Kidney (tissue), 22 donors: ENCODE measurements at places on chromosomes 7 and 10. TPM values are rescaled to one million over a fixed set of nuclear protein-coding genes. Genes with fewer than 3 reads are reported as not detected.

C7orf33 gene
- polyA plus RNA-seq, result not detected

CXCL12 gene
- 111 TPM for polyA plus RNA-seq

SH2D4B gene
- polyA plus RNA-seq, result not detected

EEPD1 gene
- 6.4 TPM for polyA plus RNA-seq

AGR2 gene
- 15.1 TPM for polyA plus RNA-seq

ANKIB1 gene
- 10.7 TPM for polyA plus RNA-seq

GRCh38 chr7:147089051-147089461 lies 972.5 kb downstream of the CNTNAP2 start:
- H3K4me3 ChIP-seq, result no peak overlapping the region
- no peak for DNase-seq
- H3K27ac ChIP-seq, result no peak overlapping the region
- H3K27me3 ChIP-seq, result no peaks in the 10 kb centered on the region

DNA sequence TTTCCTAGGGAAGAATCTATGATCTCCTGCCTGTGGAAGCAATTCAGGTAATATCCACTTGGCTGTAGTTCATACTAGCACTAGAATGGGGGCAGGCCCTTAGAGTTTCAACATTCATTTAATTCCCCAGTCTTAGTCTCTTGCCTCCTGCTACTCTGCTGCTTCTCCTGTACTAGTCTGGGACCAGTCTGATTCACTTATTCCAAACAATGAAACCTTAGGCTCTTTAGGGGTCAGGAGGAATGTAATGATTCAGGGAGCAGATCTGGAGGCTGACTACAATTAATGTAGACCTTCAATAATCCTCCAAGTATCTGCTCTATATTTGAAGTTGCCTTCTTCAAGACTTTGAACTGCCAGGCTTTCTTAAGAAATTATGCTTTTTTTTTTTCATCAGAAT lies 101.8 kb downstream of the GNAT3 start:
- H3K27ac ChIP-seq, result no peak overlapping the region
- no peak for DNase-seq
- H3K27me3 ChIP-seq, result no peaks in the 10 kb centered on the region
- H3K4me1 ChIP-seq, result no peaks in the 10 kb centered on the region
- no peaks in the 10 kb centered on the region for H3K36me3 ChIP-seq

DNA sequence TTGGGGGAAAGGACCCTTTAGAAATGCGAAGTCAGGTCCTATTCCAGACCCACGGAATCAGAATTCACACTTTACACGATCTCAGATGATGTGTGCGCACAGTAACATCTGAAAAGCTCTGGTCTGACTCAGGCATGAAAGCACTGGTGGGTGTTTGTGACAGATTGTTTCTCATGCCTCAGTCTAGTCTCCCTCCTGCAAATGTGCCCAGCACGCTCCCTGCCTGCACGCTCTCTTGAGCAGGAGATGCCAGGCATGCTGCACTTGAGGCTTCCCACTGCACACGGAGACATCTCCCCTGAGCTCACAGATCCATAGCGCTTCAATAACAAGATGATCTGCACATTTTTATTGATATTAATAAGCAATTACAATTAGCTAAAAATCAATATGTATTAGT lies 23.6 kb upstream of the ZNF37A start:
- H3K4me1 ChIP-seq, result no peaks in the 10 kb centered on the region
- no peak overlapping the region for H3K27ac ChIP-seq
- no peaks in the 10 kb centered on the region for H3K27me3 ChIP-seq
- H3K36me3 ChIP-seq, result no peaks in the 10 kb centered on the region

DNA sequence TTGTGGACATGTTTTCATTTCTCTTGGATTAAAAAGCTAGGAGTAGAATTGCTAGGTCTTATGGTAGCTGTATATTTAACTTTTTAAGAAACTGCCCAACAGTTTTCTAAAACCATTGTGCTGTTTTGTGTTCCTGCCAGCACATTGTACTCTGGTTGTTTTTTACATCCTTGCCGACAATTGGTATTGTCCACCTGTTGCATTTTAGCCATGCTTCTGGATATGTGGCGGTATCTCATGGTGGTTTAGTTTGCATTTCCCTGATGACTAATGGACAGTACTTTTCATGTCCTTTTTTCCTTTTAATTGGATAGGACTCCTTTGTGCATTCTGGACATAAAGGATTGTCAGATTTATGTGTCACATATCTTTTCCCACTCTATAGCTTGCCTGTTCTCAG lies 45.5 kb downstream of the STK17A start:
- no peak overlapping the region for H3K4me3 ChIP-seq
- no peaks in the 10 kb centered on the region for H3K4me1 ChIP-seq
- H3K27me3 ChIP-seq, result no peaks in the 10 kb centered on the region
- no peak overlapping the region for H3K27ac ChIP-seq
- no peaks in the 10 kb centered on the region for H3K36me3 ChIP-seq

- H3K36me3 ChIP-seq, result no peaks in the 10 kb centered on the region
- no peak for DNase-seq
- H3K27ac ChIP-seq, result no peak overlapping the region
- H3K4me1 ChIP-seq, result peaks cover 7% of the 10 kb centered on the region
- no peaks in the 10 kb centered on the region for H3K27me3 ChIP-seq
Measured at GRCh38 chr10:127275793-127276450, 79.5 kb upstream of the INSYN2A start.

- no peak overlapping the region for H3K27ac ChIP-seq
- H3K27me3 ChIP-seq, result no peaks in the 10 kb centered on the region
- no peaks in the 10 kb centered on the region for H3K36me3 ChIP-seq
- no peak for DNase-seq
- no peaks in the 10 kb centered on the region for H3K4me1 ChIP-seq
Measured at GRCh38 chr10:76973091-76974016, 664.3 kb downstream of the KCNMA1 start.

GRCh38 chr10:7389346-7389745 lies 21.5 kb downstream of the SFMBT2 start:
- no peak overlapping the region for H3K27ac ChIP-seq
- H3K4me1 ChIP-seq, result peaks cover 2% of the 10 kb centered on the region
- no peak overlapping the region for H3K4me3 ChIP-seq
- DNase-seq, result no peak
- no peaks in the 10 kb centered on the region for H3K27me3 ChIP-seq
- no peaks in the 10 kb centered on the region for H3K36me3 ChIP-seq

GRCh38 chr10:12529976-12530375 lies 180.6 kb downstream of the CAMK1D start:
- H3K36me3 ChIP-seq, result no peaks in the 10 kb centered on the region
- peaks cover 4% of the 10 kb centered on the region for H3K4me1 ChIP-seq
- H3K4me3 ChIP-seq, result no peak overlapping the region
- no peak overlapping the region for H3K27ac ChIP-seq
- no peaks in the 10 kb centered on the region for H3K27me3 ChIP-seq
- no peak for DNase-seq

DNA sequence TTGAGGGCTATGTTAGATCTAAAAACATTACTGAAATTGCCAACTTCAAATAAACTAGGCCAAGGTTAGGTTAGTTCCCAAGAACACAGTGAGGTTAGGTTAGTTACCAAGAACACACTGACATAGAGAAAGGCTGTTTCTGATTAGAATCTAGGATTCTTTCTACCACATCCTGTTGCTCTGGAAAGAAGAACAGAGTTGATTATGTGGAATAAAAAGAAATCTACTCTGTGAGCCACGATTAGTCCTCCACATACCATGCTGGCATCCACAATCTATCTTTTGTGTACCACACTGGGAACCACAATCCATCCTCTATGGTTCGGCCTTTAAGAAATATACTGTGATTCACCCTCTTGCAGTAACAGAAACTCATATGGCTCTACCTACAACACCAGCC lies 91.4 kb downstream of the LRRTM3 start:
- no peak overlapping the region for H3K27ac ChIP-seq
- no peak overlapping the region for H3K4me3 ChIP-seq
- H3K27me3 ChIP-seq, result no peaks in the 10 kb centered on the region
- DNase-seq, result no peak
- no peaks in the 10 kb centered on the region for H3K36me3 ChIP-seq

DNA sequence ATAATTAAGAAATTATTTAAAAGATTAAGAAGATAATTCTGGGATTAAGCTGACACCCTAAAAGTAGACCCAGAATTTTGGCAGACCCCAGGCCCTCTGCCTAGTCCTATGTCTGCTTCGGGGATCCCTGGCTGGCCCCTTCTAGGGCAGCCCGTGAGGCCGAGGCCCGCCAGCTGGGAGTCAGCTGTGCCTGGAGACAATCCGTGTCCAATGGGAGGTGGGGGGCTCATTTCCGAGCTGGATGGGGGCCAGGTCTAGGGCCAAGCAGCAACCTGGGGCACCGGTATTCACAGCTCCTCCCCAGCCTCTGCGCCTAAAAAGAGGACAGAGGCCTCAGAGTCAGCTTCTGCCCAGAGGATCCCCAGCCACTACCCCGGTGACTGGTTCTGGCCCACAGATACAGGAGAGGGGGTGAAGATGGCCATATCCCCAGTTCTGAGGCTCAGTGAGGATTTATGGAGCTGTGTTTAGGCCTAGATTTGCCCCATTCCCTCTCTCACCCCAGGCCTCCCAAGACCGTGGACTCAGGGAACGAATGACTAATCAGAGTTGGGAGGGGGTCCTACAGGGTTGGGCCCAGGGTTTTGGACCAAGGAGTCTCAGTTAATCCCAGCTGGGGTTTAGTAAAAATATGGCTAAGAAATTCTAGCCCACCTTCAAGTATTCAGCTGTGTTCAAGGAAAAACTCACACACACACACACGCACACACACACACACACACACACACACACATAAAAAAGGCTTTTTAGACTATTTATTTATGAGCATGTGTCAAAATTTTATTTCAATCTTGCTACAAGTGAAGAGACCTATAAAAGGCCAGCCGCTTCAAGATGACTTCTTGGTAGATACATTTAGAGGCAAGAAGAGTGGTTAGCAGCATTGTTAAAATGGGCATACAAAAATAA lies 37.4 kb upstream of the LBX1 start:
- no peak overlapping the region for H3K27ac ChIP-seq
- no peak overlapping the region for H3K4me3 ChIP-seq
- H3K27me3 ChIP-seq, result no peaks in the 10 kb centered on the region
- H3K4me1 ChIP-seq, result no peaks in the 10 kb centered on the region

DNA sequence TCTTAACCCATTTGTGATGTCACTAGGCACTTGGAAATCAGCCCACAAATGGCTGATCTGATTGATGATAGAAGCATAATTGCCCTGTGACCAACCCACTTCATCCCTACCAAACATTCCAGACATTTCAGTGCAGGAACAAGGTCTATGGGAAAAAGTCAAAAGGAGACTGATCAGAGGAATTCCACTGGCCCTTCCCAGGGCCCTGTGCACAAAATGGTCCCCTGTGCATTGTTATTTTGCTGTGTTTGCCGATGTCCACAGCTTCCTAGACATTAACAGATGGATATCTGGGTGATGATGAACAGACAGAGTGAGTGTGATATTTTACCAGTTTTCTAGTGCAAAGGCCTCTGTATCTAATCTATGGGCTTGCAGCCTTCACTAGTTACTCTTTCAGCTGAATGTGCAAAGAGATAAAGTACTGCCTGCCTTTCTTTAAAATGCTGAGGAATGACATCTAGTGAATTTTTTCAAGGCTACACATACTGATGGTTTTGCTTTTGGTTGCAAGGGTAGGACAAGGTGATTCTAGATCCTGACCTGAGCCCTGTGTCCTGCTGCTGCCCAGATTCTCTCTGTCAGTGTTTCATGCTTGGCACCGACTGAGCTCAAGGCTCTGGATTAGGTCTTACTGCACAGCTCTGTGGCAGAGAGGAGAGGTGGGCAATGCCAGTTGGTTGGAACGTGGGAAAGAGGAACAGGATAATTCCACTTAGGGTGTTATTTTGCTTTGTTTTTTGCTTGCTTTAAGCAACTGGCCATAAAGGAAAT lies 55.4 kb downstream of the CALD1 start:
- H3K36me3 ChIP-seq, result no peaks in the 10 kb centered on the region
- H3K27me3 ChIP-seq, result no peaks in the 10 kb centered on the region
- H3K4me3 ChIP-seq, result no peak overlapping the region
- H3K4me1 ChIP-seq, result no peaks in the 10 kb centered on the region

GRCh38 chr7:3641582-3641981 lies 340.5 kb downstream of the SDK1 start:
- DNase-seq, result peak; percentile 7
- no peak overlapping the region for H3K4me3 ChIP-seq
- no peaks in the 10 kb centered on the region for H3K27me3 ChIP-seq
- H3K36me3 ChIP-seq, result no peaks in the 10 kb centered on the region

DNA sequence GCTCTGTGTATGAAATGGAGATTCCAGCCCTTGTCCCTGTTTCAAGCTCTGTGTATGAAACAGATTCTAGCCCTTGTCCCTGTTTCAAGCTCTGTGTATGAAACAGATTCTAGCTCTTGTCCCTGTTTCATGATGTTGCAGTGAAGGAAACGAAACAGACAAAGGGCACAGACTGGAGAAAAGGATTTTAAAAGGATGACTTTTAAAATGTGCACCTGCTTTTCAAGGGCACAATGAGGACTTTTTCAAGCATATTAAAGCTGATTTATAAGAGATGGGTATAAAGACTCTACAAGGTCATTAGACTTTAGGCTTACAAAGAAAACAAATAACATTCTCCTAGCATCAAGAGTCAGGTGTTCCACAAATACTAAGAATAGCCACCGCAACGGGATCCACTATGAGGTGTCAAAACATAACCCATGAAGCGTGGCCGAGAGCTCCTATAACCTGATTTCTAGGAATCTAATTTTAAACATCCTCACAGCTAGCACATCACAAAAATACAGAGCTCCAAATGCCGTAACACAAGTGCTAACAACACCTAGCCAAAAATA lies 29.0 kb downstream of the DIP2C start:
- H3K4me1 ChIP-seq, result peaks cover 37% of the 10 kb centered on the region
- no peaks in the 10 kb centered on the region for H3K27me3 ChIP-seq
- H3K27ac ChIP-seq, result peak overlapping the region; percentile 14
- DNase-seq, result peak; percentile 9
- no peak overlapping the region for H3K4me3 ChIP-seq
- H3K36me3 ChIP-seq, result no peaks in the 10 kb centered on the region

DNA sequence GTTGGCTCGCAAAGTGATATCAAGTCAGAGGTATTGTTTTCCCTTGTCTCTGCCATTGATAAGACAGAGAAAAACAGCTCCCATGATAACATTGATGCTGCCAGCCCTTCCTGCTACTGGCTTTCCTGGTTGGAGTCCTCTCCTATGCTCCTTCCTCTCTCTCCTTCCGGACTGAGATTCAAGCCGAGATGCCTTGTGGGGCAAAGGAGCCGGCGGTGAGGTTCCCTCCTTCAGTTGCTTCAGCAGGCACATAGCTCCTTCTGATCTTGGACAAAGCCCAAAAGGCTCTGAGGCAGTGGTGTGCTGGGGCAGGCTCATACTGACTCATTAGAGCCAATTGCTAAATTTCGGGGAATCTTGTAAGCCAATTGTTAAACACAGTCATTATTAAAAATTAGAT lies 8.8 kb upstream of the ZCCHC24 start:
- no peaks in the 10 kb centered on the region for H3K27me3 ChIP-seq
- H3K4me3 ChIP-seq, result no peak overlapping the region
- no peak for DNase-seq
- H3K36me3 ChIP-seq, result no peaks in the 10 kb centered on the region

- H3K36me3 ChIP-seq, result no peaks in the 10 kb centered on the region
- no peaks in the 10 kb centered on the region for H3K4me1 ChIP-seq
- no peak overlapping the region for H3K27ac ChIP-seq
- no peaks in the 10 kb centered on the region for H3K27me3 ChIP-seq
- DNase-seq, result no peak
Measured at GRCh38 chr7:129569811-129570215, 41.7 kb upstream of the NRF1 start.
